ENCODE measurements at places on chromosomes 5 and 9.

- DNase-seq = no peak
Measured at GRCh38 chr5:10460252-10460906, 18.7 kb downstream of the ROPN1L start.

GRCh38 chr5:56480705-56481427 lies 247.7 kb upstream of the ANKRD55 start:
- DNase-seq = peak; percentile 30

DNA sequence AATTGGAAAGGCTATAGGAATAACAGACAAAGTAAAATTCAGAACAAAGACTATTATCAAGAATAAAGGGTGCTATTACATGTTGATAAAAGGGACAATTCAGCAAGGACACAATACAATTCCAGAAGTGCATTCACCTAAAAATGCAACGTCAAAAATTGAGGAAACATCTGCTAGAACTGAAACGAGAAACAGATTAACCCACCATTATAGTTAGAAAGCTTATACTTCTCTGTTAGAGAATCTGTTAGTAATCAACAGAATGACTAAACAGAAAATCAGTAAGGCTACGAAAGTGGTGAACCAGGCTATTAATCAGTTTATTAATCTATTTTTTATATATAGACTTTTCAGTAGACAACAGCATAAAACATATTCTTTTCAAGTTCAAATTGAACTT lies 14.8 kb downstream of the FCN1 start:
- DNase-seq = no peak

DNA sequence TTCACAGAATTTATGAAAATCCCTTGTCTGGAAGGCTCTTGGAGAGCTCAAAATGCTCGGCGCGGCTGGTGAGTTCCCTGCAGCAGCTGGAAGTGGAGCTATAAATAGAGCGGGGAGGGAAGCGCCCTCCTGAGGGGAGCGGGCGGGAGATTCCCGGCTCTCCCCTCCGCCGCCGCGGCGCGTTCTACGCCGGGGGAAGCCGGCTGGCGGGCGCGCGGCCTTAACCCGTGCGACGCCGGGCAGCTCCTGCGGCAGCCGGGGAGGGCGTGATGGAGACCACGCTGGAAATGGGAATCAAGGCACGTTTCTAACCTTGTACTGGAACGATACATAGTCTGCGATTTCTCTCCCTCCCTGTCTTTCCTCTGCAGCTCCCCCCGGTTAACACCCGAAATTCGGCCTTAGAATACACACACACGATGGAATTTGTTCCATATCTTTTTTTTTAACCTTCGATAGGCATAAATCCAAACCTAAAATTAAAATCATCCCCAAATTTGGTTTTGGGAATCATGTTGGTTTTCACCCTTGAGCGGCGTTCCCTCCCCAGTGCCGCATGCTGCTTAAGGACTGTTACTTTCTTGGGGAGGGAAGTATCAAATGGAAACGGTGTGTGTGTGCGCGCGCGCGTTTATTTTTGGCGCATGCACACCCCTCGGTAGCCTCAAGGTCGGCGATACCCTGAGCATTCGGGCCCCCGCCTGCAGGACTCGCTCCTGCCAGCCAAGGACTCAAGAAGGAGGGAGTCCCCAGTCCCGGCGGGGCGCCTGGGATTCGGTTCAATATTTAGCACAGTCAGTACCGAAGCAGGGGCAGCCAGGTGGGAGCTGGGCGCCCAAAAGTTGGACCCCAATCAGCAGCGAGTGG lies 306.3 kb upstream of the KCNN2 start:
- no peak for DNase-seq

GRCh38 chr5:111076091-111076490 lies 4.6 kb downstream of the TSLP start:
- DNase-seq = no peak

DNA sequence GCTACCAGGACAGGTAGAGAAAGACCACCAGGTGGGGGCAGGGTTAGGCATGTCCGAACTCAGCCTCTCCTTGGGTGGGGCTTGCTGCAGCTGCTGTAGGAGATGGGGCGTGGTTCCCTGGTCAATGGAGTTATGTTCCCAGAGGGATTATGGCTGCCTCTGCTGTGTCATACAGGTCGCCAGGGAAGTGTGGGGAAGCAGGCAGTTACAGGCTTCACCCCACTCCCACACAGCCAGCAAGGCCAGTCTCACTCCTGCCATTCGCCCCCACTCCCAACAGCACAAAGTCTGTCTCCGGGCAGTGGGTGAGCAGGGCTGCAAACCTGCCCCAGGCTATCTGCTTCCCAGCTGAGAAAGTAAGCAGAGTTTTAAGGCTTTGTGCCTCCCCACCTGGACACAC lies 20.0 kb upstream of the CEP72 start:
- DNase-seq = no peak

- no peak for DNase-seq
Measured at GRCh38 chr5:20615888-20616563, 628.0 kb upstream of the CDH18 start.

DNA sequence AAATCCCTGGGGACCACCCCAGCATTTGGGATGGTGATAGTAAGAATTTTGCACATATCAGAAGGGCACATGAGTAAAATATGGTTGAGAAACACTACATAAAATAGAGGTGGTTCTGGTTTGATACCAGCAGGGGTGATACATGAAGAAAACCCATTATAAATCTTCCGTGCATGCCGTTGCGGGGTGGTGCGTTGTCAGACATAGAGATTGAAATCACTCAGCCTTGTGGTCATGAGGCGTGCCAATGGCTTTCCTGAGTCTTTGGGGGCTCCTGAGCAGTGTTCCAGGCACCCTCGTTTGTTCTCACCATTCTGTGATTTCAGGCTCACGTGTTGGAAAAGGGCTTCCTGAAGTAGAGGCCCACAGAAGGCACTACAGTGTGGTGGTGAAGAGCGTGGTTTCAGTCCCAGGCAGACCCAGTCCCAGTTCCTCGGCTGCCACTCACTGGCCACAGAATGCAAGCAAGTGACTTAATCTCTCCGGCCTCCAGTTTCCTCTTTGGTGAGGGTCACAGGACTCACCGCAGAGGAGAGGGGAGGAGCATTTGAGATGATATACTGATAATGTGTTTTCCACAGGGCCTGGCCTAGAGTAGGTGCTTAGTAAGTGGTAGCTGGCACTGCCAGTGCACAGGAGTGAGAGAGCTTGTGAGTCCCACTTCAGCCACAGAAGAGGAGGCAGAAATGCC lies 20.5 kb upstream of the GLRX start:
- DNase-seq = peak; percentile 70

DNA sequence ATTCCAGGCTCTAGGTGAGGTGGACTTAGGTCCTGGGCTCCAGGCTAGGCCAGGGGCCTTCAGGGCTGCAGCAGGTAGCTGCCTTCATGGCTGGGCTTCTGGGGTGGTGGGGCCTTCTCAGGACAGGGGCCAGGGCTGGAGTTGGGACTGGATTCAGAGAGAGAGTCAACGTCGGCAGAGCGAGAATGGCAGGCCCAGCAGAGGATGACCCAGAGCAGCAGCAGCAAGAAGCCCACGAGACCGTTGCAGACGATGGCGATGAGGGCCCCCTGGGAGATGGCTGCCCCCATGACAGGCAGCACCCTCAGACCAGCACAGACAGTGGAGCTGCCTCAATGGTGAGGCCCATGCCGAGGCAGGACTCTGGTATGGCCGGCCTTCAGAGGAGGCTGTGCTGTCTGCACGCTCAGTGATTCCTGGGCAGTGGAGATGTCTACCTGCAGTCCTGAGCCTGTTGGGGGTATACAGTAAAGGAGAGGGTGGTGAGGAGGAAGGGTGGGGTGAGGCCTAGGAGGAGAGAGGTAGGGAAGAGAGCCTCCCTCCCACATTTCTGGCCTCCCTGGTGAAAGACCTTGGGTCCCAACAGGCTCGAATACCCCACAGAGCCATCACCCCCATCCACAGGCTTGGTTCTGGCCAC lies 1.3 kb downstream of the ENHO start:
- no peak for DNase-seq

DNA sequence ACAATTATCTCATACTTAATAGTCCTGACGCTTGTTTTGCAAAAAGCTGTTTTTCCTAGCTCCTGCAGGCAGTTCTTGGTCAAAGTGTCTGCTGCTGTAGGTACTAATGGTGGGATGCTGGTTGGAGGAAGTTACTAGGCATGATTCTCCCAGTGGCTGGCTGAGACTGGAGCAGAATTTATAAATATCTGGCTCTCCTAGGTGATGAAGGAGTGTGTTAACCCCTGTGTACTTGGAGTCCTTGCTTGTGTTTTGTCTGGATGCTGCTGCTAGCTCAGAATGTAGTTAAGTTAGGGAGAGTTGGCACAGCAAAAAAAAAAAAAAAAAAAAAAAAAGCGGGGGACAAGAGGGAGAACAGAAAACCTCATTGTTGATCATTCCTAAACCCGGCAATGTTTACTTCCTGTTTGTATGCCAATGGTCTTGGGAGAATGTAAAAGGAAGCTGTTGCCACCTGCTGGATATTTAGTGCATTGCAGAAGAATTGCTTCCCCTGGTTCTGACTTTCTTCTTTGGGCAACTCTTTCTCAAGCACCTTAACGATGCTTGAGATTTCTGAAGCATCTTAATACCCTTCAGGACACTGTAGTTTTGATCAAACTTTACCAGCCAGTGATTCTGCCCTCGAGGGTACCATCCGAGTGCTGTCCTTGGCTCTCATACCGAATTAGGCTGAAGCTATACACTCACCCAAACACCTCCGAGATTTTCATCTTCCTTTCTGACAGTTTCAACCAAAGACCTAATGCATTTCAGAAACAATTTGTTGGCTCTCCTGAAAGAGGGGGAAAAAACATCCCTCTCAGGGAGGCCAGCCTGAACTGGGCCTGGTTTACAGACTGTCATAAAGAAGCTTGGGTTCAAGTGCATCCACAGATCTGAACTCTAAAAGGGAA lies 71.7 kb upstream of the WWC1 start:
- DNase-seq = peak; percentile 17

DNA sequence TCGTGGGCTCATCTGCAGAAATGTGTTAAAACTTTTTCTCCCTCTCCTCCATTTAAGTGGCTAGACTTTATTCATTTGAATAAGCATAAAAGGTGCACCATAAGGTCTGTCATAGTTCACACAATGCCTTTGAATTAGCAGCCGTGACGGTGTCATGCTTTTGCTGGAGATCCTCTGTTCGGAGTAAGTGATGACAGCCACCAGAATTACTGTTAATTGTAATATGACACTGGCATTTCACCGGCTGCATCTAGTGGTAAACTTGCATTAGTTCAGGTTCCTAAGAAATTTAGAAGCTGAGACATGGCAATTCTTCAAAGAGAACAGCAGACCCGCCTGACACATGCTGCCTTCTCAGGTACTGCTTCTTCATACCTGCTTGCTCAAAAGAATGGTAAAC lies 241.7 kb downstream of the EBF1 start:
- DNase-seq = no peak

- DNase-seq = no peak
Measured at GRCh38 chr9:124878021-124878420, 16.1 kb downstream of the ARPC5L start.

- DNase-seq = peak; percentile 36
Measured at GRCh38 chr9:126327006-126327713, 531 bp downstream of the MVB12B start.

DNA sequence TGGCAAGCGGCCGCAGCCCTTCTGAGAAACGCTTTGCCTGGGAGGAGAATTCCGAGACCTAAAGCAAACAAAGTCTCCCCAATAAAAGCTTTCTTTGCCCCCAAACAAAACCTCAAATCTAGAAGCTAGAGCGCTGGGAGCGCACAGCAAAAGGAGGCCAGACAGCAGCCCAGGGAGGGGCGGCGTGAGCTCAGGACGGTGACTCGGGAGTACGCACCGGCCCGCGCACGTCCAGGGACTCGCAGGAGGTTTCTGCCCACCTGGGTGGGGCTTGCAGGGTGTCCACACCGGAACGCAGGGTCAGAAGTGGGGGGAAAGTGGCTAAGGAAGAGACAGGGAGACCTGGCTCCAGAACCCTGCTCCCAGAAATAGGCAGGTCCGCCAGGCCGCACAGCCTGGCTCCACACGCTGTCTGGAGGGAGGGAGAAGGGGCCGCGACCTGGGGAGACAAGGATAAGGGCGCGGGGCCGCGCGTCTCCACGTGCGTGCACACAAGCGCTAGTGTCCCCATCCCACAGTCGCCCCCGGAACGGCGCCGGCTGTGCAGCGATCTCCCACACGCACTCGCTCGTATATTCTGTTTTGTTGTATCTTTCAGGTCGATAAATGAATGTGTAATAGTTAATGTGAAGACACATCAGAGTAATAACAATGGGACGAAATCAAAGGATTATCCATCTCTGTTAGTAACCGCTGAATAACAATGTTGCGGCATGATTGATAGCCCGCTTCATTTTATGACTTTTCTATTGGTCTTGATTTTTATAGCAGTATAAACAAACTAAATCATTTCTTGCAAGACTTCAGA lies 2.3 kb upstream of the OTP start:
- peak; percentile 9 for DNase-seq

GRCh38 chr5:99879791-99880511 lies 655.2 kb upstream of the FAM174A start:
- no peak for DNase-seq

GRCh38 chr9:130138791-130139190 lies 33.4 kb upstream of the NCS1 start:
- no peak for DNase-seq

Measured in stimulated activated naive CD8-positive, alpha-beta T cell treated with anti-CD3 and anti-CD28 coated beads, Interleukin-15, Interleukin-2, amounts not matched to agents 100 U/mL and 50 U/mL, for 24 hours (primary cell).